ENCODE measurements at places on chromosomes 1 and 21.

DNA sequence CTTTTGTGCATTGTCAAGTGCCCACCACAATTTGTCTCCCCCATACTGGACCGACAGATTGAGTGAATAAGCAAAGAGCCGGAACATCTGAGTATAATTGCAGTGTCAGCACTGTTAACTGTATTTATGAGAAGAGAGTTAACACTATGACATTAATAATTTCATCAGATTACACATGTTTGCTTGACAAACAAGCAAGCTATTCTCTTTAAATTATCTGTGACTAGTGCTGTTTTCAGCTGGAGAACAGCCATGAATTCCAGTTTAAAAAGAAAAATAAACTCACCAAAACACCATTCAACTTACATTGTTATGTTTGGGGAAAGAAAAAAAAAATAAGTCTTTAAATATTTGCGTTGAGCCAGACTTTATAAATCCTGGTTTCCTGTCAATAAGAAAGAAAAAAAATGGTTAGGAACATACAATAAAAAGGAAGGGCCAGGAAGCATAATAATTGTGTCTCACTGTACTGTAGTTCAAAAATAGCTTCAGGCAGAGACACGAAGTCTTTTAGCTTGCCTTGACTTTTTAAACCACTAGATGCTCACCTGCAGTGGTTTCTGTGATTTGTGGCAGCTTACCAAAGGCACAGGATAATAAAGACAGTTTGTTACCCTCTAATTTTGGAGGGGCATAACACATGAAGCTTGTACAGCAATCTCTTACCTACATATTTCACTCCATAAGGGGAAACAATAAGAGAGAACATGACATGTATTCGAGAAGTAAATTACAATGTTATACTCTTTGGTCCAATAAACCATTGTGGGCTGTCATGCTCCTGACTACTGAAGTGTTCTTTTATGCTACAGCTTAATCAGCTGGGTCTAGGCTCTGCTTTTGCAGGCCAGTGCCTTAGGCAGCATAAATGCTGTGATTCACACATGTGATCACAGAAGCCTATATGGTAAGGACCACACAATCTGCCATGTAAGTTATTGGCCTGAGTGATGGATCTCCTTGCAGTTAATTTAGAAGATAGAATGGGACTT is 302.0 kb upstream of the ADGRL2 start:
- DNase-seq, result no peak

DNA sequence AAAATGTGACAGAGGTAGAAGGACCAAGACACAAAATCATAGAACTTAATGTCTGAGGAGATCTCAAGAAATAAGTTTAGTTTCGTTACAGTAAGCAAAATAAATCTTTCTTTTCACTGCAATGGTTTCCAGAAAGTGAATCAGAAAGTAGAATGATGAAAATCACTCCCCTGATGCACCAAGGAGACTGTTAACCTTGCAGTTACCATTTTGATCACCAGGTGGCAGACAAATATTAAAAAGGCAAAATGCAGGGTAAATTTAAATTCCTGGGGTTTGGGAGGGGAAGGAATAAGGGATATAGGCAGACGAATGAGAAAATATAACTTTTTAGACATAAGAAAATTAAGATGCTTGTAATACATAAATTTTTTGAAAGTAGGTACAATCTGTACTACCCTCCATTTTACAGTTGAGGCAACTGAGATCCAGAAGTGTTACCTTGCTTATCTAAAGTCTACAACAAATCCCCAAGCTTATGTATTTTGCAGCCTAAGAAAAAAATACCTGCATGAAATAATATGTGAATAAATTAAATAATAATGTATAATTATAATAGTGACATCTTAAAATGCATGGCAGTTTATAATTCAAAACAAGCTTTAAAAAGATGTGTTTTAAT is 253.2 kb downstream of the CRB1 start:
- peak; percentile 12 for DNase-seq

DNA sequence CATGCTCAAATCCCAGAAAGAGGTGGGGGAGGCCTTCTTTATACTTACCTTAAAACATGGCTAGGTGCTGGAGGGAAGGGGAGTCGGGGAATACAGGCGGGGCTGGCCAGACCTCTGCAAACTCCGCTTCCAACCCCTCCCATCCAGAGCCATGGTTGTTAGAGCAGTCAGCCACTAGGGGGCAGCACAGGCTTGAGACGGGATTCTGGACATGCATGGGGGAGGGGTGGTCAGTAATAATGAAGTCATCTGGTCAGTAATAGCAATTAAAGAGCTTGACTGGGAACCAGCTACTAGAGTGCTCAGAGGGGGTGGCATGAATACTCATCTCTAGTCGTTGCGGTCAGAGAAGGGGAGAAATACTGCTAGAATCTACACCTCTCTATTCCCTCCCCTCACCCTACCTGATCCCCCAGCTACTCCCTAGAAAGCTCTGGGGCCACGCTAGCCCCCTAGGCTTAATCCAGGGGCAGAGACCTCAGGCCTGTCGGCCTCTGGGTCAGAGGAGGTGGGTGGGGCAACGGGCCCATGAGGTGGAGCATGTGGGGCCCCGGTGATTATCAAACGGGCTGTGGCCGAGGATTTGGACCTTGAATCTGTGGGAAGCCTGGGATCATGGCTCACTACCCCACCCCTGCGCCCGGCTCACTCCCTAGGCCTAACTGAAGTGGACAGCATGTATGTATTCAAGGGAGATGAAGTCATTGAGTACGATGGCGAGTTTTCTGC is 2.9 kb downstream of the CASQ1 start:
- peak; percentile 82 for DNase-seq

DNA sequence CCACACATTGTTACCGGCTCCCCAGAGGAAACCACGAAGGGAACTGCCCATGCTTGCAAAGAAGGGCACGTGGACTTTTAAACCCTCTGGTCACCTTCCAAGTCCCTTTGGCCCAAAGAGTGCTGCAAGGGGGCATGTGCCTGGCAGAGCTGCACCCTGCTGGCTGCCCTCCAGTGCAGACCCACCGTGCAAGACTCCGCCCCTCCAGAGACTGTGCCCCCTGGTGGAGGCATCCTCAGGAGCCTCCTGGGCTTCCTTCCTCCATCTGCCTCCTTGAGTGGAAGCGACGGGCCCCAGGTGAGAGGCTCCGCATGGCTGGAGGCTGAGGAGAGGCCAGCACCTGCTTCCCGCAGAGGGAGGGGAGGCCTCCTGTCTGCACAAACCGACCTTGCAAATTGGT is 100.6 kb downstream of the CRYAA start:
- DNase-seq, result peak; percentile 29

DNA sequence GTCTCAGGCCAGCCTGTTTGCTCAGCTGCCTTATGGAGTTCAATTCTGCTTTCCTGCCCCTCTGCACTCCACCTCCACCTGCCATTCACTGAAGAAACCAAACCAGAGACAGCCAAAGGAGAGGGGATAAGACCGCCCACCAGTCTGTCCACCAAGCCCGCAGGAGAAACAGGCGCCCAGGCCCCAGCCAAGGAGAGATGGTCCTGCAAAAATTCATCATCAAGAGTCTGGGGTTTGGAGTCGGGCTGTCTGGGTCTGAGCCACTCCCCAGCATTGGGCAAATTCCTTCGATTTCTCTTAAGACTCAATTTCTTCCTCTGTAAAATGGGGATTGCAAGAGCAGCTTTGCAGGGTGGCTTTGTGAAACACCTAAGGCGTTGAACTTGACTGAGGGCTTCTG is 121.4 kb upstream of the RUNX3 start:
- DNase-seq, result no peak

DNA sequence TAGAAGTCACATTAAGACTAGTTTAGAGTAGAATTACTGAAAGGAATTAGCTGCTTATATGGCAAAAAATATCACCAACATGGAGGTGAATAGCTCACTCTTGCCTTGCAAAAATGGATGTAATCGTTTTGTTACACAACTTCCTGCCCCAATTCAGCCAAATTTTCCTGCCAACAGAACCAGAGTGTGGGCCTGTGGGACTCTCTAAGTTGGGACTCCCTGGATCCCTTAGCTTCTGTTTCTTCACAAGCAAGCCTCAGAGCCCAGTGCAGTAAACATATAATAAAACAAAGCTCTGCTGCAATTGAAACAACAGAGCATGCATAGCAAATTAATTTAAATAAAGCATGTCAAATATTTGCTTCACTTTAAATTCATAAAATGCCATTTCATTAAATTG is 232.5 kb downstream of the TNR start:
- DNase-seq, result no peak

DNA sequence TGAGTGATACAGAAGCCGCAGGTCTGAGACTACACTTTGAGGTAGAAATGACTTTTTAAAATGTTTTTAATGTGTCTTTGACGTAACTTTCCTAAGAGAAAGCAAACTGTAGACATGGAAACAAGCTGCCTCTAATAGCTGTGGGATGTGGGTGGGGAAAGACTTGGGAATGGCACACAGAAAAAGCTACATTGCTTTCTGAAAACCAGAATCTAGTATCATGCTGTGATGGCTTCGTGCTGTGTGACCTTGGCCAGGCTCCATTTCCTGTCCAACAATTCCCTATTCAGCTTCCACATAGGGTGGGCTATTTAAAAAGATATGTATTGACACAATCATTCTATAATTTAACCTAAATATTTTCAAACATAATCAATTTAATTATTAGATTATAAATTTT is 909.1 kb downstream of the NCAM2 start:
- no peak for DNase-seq

DNA sequence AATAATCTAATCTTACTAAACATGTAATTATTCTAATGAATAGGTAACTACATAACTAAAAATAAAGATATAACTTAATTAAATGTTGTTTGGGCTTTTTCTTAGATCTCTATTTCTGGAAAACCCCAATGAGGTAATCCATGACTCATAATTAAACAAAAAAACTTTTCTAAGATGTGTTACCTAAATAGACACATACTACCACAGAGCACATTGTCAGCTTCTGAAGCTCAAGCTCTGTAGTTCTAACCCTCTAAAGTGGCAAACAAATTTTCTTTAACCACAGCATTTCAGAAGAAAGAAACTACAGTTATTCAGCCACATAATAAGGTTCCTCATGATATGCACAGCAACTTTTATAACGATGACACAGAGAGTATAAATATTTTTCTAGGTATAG is 4.2 kb downstream of the OR6K3 start:
- DNase-seq, result no peak

DNA sequence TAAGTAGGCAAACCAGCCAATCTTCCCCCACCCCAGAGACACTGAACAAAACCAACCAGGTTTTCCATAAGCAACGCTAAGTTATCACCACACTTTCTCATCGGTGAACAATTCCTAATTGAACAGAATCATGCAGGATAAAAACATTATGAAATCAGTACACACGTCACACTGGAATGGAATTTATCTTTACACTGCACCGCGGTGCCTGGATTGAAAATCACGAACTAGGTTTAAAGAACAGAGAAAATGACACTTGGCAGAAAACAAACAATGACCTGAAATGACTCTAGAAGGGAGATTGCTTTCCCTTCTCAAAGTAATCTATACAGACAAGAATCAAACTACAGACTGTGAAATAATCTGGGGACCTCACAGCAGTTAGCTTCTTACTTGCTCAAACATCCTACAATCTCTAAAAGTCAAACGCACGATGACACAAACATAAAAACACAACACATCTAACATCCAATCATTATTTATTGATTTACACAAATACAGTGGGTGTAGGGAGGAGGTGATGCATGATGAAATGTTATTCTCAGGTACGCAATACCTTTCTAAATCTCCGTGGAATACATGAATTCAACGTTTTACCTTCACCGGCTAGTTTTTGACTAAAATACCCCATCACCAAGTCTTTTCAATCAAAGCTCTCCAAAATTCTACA is 1.9 kb downstream of the EIF4G3 start:
- DNase-seq, result no peak

DNA sequence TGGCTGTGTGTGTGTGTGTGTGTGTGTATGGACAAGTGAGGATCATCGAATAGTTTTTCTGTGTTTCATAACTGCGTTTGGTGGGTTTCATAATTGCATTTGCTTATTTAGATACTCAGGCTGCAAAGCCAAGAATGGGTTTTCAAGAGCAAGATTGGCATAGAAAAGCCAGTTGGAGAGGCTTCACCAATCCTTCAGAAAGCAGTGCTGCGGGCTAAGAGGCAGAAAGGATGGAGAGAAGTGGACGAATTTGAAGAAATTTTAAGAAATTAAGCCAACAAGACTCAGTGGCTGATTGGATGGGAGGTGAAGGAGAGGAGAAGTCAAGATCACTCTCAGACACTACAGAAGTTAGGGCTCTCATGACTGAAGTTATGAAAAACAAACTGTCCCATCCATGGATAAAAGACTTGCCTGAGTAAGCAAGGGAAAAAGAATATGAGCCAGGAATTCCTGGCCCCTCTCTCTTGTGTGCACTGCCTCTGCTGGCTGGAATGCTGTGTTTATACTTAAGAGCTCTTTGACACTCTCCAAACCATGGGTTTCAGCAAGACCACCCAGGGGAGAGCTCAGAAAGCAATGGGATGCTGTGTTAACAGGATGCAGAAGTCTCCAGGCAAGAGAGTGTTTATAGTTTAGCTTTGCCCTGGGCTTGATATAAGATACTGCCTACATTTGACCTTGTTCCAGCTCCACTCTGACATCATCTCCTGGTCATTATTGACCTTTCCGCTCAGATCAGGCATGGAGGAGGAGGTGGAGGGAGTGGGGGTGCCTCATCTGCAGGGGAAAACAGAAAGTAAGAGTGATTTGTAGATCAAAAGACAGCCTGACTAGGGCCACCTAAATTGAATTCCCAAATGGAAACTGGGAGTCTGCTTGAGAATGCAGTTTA is 232.0 kb upstream of the PLXNA2 start:
- DNase-seq, result no peak

GRCh38 chr1:233606813-233607212 is 7.1 kb upstream of the KCNK1 start:
- no peak for DNase-seq

GRCh38 chr1:210625715-210626114 is 297.0 kb downstream of the HHAT start:
- DNase-seq, result no peak

- no peak for DNase-seq
These were observed 8.2 kb downstream of the SLC19A1 start for GRCh38 chr21:45533846-45534635.

DNA sequence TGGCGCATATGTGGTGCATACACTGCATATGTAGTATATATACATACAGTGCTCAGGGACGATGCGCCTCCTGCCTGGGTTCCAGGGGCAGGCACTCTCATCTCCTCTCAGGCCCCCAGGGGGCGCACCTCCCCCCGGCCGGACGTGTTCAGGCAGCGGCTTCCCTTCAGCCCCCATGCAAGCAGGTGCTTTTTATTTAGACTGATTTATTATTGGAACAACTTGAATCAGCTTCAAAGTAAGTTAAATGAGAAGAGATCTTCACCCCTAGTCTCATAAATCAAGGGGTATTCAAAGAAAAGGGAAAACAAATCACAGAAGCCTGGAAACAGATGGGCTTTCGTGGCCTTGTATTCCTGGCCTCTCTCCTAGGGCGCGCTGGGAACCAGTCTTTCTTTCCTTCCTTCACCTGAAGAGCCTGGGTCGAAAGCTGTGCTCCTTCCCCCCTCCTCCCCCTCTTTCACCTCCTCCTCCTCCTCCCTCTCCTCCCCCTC is 64.6 kb downstream of the UBIAD1 start:
- peak; percentile 67 for DNase-seq

DNA sequence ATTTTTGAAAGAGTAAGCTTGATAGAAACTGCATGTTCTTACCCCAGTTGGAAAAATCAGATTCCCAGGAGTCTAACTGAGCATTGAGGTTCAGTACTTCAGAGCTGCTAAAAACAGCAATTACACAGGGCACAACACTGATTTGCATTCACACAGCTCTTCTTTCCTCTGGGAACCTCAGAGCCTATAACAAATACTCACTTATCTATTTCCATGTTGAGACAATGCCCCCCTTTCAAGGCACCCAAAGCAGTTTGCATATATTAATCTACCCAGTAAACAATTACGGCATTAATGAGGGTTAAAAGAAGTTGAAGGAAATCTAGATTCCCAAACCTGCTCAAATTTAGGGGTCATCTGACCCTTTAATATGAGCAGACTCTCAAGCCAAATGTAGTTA is 126.9 kb upstream of the SLC35F3 start:
- no peak for DNase-seq

Measured in activated T-cell treated with anti-CD3 and anti-CD28 coated beads for 4 hours (primary cell).